ENCODE measurements at places on chromosomes 5 and 9.

DNA sequence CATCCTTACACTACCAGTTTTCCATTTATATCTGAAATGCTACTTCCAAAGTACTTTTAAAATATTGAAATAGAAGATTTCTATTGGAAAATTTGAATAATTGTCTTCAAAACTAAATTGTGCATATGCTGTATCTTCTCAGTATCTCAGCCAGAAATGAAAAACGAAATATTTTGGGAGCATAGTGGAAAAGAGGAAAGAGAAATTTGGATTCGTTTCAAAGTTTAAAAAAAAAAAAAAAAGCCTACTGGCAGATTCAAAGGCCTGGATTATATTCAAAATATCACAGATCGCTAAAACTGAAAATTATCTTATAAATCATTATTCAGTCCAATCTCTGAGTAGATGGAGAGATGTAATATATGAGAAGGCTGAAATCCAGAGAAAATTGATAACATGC lies 440.7 kb downstream of the TAF11L14 start:
- no peak for DNase-seq

- no peak for DNase-seq
These were observed 268.2 kb downstream of the MLLT3 start for GRCh38 chr9:20353931-20354652.

GRCh38 chr5:5787373-5787772 lies 364.9 kb downstream of the ICE1 start:
- no peak for DNase-seq

DNA sequence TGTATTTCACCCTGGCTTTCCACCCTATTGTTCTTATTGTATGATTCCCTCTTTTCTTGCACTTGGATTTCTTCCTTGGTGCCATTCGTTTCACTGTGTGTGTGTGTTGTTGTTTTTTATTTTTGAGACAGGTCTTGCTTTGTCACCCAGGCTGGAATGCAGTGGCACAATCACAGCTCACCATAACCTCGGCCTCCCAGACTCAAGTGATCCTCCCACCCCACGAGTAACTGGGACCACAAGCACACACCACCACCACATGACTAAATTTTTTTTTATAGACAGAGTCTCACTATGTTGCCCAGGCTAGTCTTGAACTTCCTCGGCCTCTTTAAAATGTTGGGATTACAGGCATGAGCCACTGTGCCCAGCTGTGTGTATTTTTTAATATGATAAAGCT lies 72.0 kb downstream of the MLLT3 start:
- no peak for DNase-seq

- no peak for DNase-seq
These were observed 38.9 kb upstream of the FAM120AOS start for GRCh38 chr9:93492327-93492726.

DNA sequence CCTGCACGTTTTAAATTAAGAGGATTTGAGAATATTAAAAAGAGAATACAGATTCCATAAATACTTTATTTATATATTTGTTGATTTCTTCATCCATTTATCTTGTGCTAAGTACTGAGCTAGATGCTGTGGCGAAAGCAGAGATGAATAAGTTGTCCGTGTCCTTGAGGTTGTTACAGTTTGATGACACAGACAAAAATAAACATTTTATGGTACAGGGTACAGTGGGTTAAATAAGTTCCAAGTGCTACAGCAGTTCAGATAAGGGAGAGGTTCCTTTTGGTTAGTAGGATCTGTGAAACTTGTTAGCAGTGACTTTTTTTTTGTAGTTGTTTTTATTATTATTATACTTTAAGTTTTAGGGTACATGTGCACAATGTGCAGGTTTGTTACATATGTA lies 50.2 kb downstream of the MACIR start:
- no peak for DNase-seq

- peak; percentile 57 for DNase-seq
These were observed 637 bp upstream of the SMC5 start for GRCh38 chr9:70257991-70258691.
